ENCODE measurements at places on chromosomes 7 and 10.
A peak's percentile ranks its signal among the peaks of the same experiment; 100 is the strongest.

DNA sequence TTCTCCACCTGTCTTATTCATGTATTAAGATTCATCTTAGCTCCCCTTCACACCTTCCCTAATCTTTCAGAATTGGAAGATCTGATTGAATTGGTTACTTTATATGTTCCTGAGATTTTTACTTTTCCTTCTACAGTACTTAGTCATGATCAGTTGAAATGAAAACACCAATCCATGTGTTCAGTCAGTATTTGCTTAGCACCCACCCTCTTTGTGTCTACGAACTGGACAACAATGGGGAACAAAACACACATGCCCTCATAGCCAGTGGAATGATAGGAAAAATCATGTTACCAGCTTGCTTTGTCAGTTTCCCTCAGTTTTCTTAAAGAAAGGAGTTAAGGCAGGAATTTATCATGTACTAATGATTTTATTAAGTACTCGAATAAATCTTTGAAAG is 2.0 kb downstream of the MASTL start:
- DNase-seq, result no peak

DNA sequence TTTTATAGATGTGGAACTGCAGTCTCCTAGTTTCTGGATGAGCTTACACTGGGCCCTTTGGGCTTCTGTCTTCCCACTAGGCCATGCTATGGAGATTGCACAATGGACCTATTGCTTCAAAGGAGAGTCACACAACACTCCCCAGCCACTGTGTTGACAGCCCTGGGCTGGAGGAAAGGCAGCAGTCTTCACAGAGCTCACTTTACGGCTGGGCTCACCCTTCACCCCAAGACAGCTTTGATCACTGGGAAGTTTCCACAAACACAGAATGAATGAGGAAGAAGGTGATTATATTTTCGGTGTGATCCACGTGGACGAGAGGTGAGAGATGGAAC is 92.7 kb upstream of the GDF10 start:
- no peak for DNase-seq

DNA sequence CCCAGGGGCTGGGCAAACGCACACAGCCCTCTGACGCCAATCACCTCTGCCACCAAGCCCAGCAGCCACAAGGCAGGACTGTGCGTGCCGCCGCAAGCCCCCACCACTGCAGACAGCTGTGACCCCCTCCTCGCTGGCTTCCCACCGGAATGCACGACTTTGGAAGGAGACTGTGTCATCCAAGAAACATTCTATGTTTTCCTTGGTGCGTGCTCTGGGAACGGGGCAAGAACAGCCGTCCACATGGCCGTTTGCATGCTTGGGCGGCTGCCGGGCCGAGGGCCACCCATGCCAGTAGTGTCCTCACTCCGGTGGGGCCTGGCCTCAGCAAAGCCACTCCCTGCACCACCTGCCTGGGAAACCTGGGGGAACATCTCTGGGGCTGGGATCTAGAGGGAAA is 17.6 kb upstream of the ELN start:
- no peak for DNase-seq

GRCh38 chr7:109901926-109902325 is 1189.0 kb upstream of the LRRN3 start:
- no peak for DNase-seq

DNA sequence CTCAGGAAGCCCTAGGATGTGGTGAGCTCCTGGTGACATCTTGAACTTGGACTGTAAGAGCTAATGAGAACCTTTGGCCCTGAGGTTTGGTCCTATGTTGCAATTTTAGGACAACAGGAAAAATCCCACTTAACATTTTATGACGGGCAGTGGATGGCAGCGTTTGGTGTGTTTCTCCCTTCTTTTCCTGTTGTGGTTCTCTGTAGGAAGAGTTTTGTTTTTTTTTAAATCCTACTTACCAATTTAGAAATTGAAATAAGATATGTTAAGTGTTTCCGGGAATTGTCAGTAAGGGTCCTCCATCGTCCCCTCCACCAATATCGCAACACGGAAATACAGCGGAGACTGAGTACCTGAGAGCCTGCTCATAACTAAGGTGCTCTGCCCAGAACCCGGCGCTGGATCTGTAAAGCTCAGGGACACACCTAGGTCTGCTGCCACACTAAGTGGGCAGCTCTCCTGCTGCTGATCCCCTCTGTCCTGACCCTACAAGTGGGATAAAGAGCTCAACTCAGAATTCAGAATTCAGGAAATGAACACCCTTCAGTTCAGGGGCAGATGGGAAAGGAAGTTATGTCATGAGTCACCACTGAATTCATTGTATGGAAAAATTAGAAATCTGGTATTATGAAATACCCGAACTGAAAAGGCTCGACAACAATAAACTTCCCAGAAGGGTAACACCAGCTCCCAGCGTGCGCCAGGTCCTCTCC is 9.1 kb upstream of the PROSER2 start:
- no peak for DNase-seq

GRCh38 chr10:124546055-124546369 is 84.4 kb downstream of the LHPP start:
- no peak for DNase-seq

DNA sequence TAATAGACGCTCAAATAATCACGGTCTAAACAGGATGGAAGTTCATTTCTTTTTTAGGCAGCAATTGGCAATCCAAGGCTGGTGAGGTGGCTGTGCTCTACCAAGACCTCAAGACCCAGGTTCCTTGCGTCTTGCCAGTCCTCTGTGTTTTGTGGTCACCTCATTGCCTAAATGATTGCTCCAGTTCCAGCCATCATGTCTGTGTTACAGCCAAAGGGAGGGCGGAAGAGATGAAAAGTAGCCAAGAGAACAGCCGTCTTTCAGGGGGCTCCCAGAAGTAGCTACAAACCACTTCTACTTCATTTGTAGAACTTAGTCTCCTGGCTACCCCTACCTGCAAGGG is 19.2 kb upstream of the C10orf67 start:
- DNase-seq, result no peak

DNA sequence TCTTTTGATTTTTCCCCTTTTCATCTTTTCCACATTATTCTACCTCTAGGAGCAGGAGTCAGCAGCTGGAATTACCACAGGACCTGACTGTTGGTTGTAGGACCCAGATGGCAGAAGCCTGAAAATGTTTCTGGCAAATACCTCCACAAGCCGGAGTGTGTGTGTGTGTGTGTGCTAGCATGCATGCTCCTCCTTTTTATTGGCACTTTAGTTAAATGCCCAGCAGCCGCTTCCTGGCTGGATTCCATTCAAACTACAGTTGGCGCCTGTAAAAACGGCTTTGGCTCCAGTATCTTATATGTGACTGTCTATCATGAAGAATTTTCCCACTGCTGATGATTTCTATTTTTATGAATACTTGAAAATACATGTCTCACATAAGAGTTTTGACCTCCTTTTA is 319.7 kb upstream of the SP4 start:
- DNase-seq, result no peak

DNA sequence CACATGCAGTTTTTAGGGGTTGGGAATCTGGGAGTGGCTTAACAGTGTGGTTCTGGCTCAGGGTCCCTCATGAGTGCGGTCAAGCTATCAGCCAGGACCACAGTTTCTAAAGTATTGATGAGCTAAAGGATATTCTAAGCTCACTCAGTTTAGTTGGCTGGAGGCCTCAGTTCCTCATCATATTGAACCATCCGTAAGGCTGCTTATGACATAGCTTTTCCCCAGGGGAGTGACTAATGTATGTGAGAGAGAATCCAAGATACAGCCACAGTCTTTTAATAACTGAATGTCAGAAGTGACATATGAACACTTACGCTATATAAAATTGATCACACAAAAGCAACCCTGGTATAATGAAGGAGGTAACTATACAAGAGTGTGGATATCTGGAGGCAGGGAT is 245.3 kb downstream of the POLR1F start:
- no peak for DNase-seq

GRCh38 chr10:31623466-31623865 is 304.4 kb downstream of the ZEB1 start:
- no peak for DNase-seq

- no peak for DNase-seq
Observed at GRCh38 chr10:78802866-78803265, 265.9 kb upstream of the ZMIZ1 start.

GRCh38 chr10:131406676-131407392 is 95.3 kb upstream of the TCERG1L start:
- no peak for DNase-seq

GRCh38 chr7:114934713-114935112 is 12.8 kb downstream of the MDFIC start:
- no peak for DNase-seq

DNA sequence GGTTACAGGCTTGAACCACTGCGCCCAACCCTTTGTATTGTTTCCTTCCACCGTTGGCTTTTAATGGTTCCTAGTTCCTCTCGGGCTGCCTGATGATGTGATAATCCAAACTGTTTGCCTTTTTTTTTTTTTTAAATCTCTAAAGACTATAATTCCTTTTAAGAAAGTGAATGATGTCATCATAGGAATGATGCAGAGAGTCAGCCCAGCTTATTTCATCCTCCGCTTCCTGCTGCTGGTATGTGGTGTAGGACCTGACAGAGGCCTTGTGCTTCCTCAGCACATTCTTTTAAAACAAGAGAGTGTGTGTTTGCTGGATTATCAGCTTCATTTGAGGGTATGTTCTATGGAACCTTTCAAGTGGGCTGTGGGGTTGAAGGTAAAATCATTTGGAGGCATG is 241.4 kb downstream of the LRMDA start:
- no peak for DNase-seq

DNA sequence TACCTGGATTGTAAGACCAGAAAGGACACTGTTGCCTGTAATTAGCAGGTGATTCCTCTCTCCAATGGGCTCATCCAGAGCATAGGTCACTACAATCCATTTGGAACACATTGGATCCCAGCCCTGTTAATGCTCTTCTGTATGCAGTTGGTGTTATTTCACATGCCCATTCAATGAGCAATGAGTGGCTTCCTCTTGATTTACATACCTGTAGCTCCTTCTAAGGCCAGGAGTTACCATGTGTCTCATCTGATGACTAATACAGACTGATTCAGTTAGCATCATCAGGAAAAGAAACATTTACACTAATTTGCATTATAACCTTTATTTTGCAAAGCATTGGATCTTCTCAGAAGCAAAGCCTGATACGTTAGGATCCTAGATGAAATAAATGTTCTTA is 83.1 kb upstream of the NPVF start:
- DNase-seq, result no peak

DNA sequence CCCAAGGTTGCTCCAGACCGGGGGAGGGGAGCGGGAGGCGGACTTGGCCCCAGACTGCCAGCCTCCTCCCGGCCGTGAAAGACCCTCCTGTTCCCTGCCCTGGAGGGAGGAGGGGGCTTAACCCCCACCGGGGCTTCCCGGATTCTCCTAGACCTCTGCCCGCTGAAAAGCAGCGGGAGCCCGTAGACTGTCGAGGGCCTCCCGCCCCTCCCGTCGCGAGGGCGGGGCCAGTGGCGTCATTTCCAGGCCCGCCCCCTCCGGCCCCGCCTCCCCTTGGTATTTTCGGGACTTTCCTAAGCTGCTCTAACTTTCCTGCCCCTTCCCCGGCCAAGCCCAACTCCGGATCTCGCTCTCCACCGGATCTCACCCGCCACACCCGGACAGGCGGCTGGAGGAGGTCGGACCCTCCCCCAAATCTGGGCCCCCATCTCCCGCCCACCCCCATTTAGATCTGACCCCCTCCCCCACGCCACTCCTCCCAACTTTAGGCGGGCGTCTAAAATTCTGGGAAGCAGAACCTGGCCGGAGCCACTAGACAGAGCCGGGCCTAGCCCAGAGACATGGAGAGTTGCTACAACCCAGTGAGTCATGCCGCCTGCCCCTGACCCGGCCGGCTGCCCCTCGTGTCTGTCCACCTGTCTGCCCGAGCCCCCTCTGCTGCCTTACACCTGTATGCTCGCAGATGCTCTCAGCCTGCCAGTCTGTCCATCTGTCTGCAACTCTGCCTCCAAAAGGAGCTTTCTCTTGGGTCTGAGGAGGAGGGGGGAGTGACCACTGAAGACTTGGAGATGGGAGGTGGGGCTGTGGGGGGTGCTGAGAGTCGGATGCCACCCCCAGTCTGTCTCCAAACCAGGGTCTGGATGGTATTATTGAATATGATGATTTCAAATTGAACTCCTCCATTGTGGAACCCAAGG is at the start of gene NFKB2:
Gene NFKB2, plus strand, starts transcription at position 306 of the 917 bp plus-strand sequence. Its CDS starts 255 bp downstream, at position 561.
- peak; percentile 72 for DNase-seq

DNA sequence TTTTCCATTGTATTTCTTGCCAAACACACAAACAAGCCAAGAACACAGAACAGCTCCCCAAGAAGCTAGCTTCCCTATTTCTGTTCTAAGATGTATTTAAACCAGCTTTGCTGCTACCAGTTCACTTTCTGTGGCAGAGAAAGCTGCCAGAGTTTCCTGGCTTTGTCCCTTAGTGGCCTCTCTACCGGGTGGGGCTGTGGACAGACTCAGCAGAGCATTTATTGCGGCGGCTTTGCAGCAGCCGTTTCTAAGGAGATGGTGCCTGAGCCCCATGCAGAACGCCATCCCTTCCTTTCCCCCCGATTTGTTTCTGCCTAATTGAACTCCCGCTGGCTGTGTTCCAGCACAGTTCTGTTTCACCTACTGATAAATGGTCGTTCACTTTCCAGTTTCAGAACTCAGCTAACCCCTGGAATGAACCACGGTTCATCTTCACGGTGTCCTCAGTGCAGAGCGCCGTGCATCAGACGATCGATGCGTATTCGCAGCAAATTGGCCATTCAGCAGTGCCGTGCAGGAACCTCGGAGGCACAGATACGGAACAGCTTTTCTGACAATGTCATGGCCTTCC is 33.8 kb upstream of the SFMBT2 start:
- peak; percentile 57 for DNase-seq

Data from dorsolateral prefrontal cortex (tissue), 122 donors.